ENCODE measurements at places on chromosomes 3 and 15. TPM values are rescaled to one million over a fixed set of nuclear protein-coding genes. Genes with fewer than 3 reads are reported as not detected.

DNA sequence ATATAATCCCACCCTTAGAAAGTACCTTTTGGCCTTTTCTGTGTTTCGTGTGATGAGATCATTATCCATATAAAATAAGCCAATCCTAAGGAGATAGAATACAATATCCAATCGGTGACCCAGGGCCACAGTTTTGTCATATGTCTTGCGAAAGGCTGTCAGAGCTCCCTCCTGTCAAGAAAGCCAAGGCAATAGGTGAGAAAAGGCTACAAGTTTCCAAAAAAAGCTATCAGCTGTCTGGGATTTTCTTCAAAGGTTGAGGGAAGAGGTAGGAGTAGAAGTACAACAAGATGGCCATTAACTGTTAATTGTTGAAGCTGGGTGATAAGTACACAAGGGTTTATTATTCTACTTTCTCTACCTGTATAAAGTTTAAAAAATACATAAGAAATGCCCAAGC is 4.0 kb downstream of the PSMD6 start:
- DNase-seq = no peak

MED12L gene
- 2.6 TPM for total RNA-seq

GREM1 gene
- not detected for total RNA-seq

ITIH4 gene
- 15.7 TPM for total RNA-seq

GRCh38 chr3:36804295-36805055 is 40.1 kb upstream of the DCLK3 start:
- no peak for DNase-seq

ARGFX gene
- not detected for total RNA-seq

GRCh38 chr3:107753494-107753893 is 230.7 kb downstream of the BBX start:
- no peak for DNase-seq

AGBL1 gene
- not detected for total RNA-seq

DNA sequence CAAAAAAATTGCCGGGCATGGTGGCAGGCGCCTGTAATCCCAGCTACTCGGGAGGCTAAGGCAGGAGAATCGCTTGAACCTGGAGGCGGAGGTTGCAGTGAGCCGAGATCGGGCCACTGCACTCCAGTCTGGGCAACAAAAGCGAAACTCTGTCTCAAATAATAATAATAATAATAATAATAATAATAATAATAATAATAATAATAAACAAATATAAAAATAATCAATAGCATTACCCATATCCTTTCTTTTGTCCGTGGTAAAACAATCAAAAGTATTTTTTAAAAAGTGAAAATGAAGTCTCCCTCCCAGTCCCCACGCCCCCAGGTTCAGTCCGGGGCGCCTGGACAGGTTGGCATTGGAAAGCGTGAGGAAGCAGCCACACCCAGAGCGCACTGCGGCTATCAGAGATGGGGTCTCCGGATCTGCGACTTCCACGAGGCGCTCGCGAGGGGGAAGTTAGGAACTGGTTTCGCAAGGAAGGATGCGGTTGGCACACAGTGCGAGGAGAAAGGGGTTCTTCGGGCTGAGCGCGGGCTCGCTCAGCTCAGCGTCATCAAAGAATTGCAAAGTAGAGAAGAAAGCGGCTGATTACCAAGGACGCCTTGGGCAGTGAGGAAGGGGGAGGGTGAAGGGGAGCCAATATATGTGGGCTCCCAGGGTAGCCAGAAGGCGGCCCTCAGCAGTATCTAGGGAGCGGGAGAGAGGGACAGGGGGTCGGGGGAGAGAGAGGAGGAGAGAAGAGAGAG is 69.5 kb upstream of the EPHB3 start:
- DNase-seq = no peak

DNA sequence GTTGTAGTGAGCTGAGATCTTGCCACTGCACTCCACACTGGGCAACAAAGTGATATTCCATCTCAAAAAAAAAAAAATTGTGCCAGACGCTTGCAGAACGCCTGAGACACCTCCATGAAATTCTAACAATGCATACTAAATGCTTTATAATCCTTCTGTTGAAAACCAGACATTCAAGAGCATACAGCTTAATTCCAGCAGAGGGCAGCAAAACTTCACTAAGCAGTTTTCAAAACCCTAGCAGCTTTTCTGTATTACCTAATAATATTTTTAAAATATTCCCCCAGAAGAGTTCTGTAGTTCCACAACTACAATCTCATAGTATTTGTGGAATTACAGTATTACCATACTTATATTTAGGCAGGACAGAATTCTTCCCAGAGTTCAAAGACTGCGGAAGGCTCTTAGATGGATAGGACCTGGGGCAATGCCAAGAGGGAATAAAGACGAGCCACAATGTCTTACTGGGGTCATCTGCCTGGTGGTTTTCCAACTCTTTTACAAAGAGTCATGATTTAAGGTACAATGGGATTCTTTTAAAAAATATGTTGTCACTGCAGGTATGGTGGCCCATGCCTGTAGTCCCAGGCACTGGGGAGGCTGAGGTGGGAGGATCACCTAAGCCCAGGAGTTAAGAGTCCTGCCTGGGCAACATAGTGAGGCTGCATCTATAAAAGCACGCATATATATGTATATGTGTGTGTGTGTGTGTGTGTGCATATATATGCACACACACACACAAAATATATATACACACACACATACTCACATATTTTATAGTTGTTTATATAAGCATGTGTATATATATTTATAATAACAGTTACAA is 19.6 kb upstream of the TASOR start:
- no peak for DNase-seq

DNA sequence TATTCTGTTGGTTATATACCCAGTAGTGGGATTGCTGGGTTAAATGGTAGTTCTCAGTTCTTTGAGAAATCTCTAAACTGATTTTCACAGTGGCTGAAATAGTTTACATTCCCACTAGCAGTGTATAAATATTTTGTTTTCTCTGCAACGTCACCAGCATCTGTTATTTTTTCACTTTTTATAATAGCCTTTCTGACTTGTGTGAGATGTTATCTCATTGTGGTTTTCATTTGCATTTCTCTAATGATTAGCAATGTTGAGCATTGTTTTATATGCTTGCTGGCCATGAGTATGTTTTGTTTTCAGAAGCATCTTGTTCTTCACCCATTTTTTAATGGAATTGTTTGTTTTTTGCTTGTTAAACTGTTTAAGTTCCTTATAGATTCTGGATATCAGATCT is 612.7 kb upstream of the SGO1 start:
- no peak for DNase-seq

GRCh38 chr3:38805765-38806386 is 10.1 kb downstream of the SCN10A start:
- no peak for DNase-seq

- no peak for DNase-seq
These were observed 39.0 kb upstream of the TRAK1 start for GRCh38 chr3:42052132-42052483.

SCG5 gene
- total RNA-seq = 0.27 TPM

DNA sequence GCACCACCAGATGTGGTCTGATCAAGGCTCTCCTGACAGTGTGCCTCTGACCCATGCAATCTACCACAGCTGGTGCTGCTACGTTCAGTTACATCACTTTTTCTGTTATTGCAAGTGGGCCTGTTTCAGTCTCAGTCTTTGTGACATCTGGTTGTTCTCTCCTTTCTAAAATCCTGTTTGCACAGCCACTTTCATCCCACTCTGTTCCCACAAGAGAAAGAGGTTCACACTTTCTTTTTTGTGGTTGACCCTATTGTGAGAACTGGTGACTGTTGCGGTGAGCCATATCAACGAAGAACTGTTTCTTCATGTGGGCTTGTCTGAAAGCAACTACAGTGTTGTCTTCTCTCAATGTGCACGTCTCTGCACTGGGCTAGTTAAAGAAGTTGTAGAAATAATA is 342.8 kb upstream of the ARPP21 start:
- no peak for DNase-seq

GRCh38 chr15:51970132-51970817 is 1.3 kb downstream of the LEO1 start:
- no peak for DNase-seq

DNA sequence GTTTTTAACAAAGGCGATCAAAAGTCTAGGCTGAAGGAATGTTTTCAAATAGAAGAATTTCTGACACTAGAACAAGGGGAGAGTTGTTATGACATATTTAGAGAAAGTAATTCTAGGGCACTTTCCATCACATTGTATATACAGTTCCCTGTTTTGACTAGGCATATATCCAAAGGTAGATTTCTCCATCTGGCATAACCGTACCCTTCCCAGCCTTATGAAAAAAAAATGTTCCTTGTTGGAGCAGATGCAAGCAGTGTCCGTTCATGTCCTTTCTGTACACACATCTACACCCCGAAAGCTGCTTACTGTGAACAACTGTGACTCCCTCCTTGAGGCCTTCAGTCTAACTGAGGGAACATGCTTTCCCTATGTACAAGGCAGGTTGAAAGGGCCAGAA is 271.7 kb upstream of the GBE1 start:
- DNase-seq = no peak

MCF2L2 gene
- 1.8 TPM for total RNA-seq

GRCh38 chr3:124587053-124587408 is 143.2 kb upstream of the UMPS start:
- DNase-seq = no peak

CLDN18 gene
- total RNA-seq = not detected

GRCh38 chr15:96582473-96582872 is 252.0 kb downstream of the NR2F2 start:
- DNase-seq = no peak

PDCD6IP gene
- 216 TPM for total RNA-seq

- DNase-seq = no peak
These were observed 5.6 kb downstream of the CTXND1 start for GRCh38 chr15:80246425-80246894.

DNA sequence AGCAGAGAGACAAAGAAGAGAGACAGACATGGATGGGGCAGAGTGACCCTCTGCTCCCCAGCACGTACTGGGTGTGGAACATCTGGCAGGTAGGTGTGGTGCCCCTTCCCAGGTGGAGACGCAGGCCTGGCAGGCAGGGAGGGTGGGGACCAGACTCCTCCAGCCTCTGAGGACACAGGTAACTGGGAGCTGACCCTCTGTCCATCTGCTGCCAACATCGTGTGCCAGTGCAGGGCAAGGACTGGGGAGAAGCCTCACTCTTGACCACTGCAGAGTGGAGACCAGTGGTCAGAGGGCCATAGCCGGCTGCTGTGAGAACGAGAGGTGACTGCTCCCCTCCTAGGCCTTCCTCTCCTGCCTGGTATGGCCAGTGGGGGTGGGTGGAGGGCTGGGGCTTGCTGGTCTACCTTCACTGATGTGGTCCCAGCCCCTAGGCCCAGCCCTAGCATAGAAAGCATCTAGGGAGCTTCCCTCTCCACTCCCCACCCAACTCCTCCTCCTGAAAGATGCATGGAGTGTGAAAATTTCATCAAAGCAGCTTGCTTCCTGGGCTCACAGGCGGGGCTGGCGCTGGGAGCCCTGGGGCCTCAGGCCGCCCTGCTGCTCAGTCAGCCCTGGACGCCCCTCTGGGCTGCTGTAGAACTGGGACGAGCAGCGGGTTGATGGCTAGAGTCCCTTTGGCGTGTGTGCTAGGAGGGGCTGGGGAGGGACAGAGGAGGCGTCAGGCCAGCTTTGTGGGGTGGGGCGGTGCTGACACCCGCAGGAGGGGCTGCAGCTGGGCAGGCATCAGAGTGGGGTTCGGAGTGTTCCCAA is 90.3 kb downstream of the PLXNA1 start:
- DNase-seq = no peak

- no peak for DNase-seq
These were observed 68.2 kb upstream of the VGLL4 start for GRCh38 chr3:11711876-11712275.

SH3GL3 gene
- not detected for total RNA-seq

CPOX gene
- 17.5 TPM for total RNA-seq

GRCh38 chr3:99716463-99716995 is 78.1 kb downstream of the COL8A1 start:
- DNase-seq = no peak

GRCh38 chr3:63886858-63887257 is 23.2 kb downstream of the ATXN7 start:
- no peak for DNase-seq

GRCh38 chr3:68773401-68773800 is 158.9 kb downstream of the TAFA4 start:
- DNase-seq = no peak

NR1I2 gene
- total RNA-seq = 1.1 TPM

DNA sequence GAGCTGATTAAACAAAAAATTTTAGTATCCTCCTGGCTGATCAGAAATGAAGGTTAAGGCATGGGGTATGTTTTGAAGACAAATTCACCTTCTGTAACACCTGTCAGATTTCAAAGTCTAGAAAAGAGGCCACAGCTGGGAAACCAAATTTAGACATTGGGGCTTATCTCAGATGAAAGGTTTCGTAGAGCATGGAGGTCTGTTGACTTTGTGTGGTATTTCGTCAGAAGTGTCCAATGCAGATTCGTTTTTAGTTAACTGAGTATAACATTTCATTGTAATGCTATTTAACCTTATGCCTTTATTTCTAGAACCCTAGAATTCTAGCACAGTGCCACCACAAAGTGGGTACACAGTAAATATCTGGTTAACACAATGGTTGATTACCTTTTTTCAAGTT is 61.7 kb downstream of the FNDC3B start:
- DNase-seq = no peak

GRCh38 chr3:17233398-17233800 is 348.6 kb downstream of the PLCL2 start:
- DNase-seq = no peak

TM4SF18 gene
- not detected for total RNA-seq

- DNase-seq = no peak
These were observed 13.8 kb upstream of the THRB start for GRCh38 chr3:24508423-24508839.

- DNase-seq = no peak
These were observed 373.8 kb upstream of the PROK2 start for GRCh38 chr3:72158639-72159326.

- no peak for DNase-seq
These were observed 6.8 kb upstream of the SNRK start for GRCh38 chr3:43279532-43279931.

- no peak for DNase-seq
These were observed 79.8 kb upstream of the NR2E3 start for GRCh38 chr15:71730277-71731144.

GRCh38 chr15:60751985-60752952 is 273.3 kb upstream of the ICE2 start:
- DNase-seq = no peak

DNA sequence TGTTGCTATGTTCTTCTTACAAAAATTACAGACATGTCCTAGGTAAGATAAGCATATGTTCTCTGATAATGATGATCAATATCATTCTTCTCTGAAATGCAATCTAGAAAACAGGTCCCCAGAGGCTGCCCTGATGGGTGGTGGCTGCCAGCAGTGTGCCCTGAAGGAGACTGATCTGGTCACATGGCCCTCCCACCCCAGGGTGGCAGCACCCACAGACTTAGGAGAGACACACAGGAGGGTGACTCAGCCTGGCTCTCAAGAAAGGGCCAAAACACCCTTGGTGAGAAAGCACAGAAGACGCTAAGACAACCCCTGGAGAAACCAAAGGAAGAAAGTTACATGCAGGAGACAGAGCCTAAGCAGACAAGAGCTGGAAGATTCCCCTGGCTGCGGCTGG is 203.7 kb downstream of the TJP1 start:
- no peak for DNase-seq

GRCh38 chr3:25573386-25574171 is 91.1 kb downstream of the TOP2B start:
- no peak for DNase-seq

CCK gene
- not detected for total RNA-seq

- DNase-seq = no peak
These were observed 371.4 kb downstream of the SV2B start for GRCh38 chr15:91471468-91471867.

GRCh38 chr3:189566550-189567130 is 64.5 kb upstream of the TP63 start:
- DNase-seq = no peak

GRCh38 chr3:10753964-10754363 is 62.1 kb upstream of the SLC6A11 start:
- no peak for DNase-seq

Measured in activated B cell treated with CpG ODN at 0.5 μM for 24 hours (primary cell).